Breast epithelium (tissue), 4 donors: ENCODE measurements at places on chromosomes 1 and 21. TPM values are rescaled to one million over a fixed set of nuclear protein-coding genes. Genes with fewer than 3 reads are reported as not detected.

DNA sequence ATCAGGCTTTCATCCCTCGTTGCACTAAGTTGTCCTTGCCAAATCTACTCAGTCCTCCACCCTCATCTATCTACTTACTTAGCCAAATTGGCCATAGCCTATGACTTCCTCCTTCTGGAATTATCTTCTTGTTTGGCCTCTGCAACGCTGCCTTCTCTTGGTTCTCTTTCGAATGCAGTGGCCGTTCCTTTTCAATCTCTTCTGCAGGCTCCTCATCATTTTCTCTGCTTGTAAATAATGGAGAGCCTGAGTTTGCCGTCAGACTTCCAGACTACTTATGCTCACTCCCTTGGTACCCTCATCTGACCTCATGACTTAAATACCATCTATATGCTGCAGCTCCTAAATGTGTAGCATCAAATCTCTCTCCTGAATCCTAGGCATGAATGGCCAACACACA, 22.4 kb upstream of the SRRM1 start:
- H3K4me1 ChIP-seq: peaks cover 3% of the 10 kb centered on the region
- no peak overlapping the region for H3K4me3 ChIP-seq
- peak overlapping the region; percentile 55 for H3K27ac ChIP-seq
- no peaks in the 10 kb centered on the region for H3K27me3 ChIP-seq
- no peak for DNase-seq
- H3K36me3 ChIP-seq: no peaks in the 10 kb centered on the region

DNA sequence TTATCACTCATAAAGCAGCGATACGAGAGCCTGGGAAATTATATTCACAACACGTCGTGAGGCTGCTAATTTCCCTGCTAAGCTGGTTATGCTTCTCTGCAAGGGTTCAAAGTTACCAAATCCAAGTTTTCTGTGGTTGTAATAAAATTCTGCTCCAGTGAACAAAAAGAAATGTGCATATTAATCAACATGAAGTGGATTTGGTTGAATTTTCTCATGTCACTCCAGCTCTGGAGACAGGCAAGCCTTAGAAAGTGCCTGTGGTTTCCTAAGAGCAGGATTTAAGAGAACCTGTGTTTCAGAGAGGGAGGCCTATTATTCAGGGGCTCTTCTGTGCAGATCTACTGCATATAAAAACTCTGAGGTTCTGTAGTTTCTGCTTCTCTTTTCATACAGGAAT, 87.5 kb downstream of the WLS start:
- no peak for DNase-seq
- H3K4me3 ChIP-seq: no peak overlapping the region
- H3K36me3 ChIP-seq: no peaks in the 10 kb centered on the region
- H3K4me1 ChIP-seq: no peaks in the 10 kb centered on the region
- H3K27ac ChIP-seq: peak overlapping the region; percentile 70

DNA sequence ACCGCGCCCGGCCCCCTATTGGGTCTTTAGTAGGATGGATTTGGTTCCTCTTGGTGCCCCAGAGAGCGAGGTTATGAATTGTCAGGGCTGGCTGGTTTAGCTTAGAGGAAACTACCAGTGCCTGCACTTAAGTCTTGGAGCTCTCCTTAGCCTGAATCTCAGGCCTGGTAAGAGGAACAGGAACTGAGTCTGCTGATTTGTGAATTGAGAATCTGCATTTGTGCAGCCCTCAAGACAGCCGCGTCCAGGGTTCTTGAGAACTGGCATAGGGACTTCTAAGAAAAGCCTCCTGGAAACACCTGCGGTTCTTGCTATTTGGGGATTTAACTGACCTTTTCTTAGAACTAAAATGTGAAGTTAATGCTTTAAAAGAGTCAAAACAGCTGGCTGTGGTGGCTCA, 1.7 kb downstream of the NECAP2 start:
- no peaks in the 10 kb centered on the region for H3K4me1 ChIP-seq
- H3K36me3 ChIP-seq: no peaks in the 10 kb centered on the region
- H3K27me3 ChIP-seq: no peaks in the 10 kb centered on the region
- H3K27ac ChIP-seq: no peak overlapping the region

DNA sequence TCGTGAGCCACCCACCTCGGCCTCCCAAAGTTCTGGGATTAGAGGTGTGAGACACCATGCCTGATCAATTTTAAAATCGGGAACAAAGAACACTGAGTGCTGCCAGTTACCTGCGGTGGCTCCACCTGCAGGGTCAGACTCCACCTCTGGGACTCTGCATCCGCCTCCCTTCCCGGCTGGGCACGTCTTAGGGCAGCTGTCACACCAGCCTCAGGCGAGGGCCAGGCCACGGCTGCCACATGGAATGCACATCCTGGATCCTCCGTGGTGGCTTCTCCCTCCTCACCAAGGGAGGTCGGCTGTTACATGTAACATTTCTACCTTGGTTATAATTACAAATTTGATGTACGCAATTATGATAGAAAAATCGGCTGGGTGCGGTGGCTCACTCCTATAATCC, 5.9 kb upstream of the MXRA8 start:
- peak overlapping the region; percentile 7 for H3K27ac ChIP-seq
- no peaks in the 10 kb centered on the region for H3K36me3 ChIP-seq
- H3K4me1 ChIP-seq: peaks cover 24% of the 10 kb centered on the region
- no peaks in the 10 kb centered on the region for H3K27me3 ChIP-seq

DNA sequence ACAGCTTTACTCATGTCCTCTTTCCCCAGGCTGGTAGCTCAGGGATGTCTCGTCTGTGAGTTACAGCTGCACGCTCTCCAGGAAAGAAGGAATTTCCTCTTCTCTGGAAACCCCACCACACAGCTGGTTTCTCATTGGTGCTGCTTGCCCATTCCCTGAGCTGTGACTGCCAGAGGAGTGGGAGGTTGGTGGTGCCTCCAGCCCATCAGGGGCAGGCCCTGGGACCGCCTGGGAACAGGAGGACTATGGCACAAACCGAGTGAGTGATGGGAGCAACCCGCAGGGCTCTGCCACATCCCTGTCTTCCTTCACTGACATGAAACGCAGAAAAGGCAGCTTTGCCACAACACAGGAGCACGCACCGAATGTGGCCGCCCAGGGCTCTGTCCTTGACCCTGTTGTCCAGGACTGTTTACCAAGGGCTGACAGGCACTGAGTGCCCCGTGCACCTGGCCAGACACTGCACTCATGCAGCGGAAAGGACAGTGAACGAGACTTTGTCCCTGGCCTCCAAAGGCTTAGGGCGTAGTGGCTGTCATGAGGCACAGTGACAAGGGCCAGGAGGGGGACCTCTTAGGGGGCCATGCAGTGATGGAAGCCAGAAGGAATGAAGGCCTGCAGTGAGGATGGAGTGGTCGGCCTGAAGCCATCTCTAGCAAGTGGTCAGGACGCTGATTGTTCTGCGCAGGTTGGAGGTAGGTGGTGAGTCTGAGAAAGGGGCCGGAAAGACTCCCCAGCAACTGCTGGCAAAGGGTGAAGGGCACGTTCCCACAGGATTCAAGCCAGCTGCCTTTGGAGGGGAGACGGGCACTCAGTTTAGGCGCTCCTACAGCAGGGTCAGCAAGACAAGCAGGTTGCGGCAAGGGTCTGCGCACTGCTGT, 1.7 kb upstream of the CCNL2 start:
- H3K27me3 ChIP-seq: no peaks in the 10 kb centered on the region
- H3K4me3 ChIP-seq: peak overlapping the region; percentile 94
- H3K27ac ChIP-seq: peak overlapping the region; percentile 88
- H3K4me1 ChIP-seq: peaks cover 19% of the 10 kb centered on the region

DNA sequence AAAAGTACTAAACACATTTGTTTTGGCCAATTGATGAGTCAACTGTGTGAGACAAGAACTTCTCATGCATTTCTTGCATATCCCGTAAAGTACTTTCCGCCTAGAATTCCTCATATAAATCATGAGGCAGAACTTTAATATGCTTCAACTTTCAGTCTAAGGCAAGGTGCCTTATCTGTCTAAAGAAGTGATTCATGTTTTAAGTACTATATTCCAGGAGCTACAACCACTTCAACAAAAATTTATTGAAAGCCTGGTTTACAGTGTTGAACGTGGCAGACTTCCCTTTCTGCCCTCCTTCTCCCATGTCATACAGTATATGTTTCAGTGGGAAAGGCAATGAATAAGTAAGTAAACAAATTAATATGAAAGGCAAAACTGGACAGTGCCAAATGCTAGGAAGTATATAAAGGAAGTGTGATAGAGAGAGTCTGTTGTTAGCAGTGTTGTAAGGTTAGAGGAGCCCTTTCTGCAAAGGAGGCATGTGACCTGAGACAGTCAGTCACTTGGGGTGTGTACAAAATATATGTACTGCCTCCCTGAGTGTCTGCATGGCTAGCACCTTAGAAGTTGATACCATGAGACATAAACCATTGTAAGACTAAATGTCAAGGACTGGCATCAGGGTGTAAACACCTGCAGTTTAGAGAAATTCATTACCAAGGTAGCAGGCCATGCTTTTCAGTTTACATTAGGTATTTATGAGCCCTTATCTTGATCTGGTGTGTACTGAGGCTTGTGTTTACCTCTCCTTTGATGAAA, 362.2 kb downstream of the SRGAP2C start:
- no peak for DNase-seq
- no peaks in the 10 kb centered on the region for H3K27me3 ChIP-seq
- no peak overlapping the region for H3K27ac ChIP-seq
- H3K4me3 ChIP-seq: no peak overlapping the region
- no peaks in the 10 kb centered on the region for H3K4me1 ChIP-seq

The TDRD5 gene
- total RNA-seq: 3.9 TPM

The OR2T11 gene
- not detected for total RNA-seq

The KCNN3 gene
- 1.6 TPM for total RNA-seq

- no peak for DNase-seq
- no peak overlapping the region for H3K27ac ChIP-seq
- H3K36me3 ChIP-seq: no peaks in the 10 kb centered on the region
- no peaks in the 10 kb centered on the region for H3K27me3 ChIP-seq
- H3K4me3 ChIP-seq: no peak overlapping the region
These were observed 100.7 kb downstream of the PATJ start for GRCh38 chr1:61842863-61843514.

GRCh38 chr1:39238476-39238875, 34.0 kb downstream of the MACF1 start:
- DNase-seq: peak; percentile 39
- no peaks in the 10 kb centered on the region for H3K27me3 ChIP-seq
- H3K27ac ChIP-seq: peak overlapping the region; percentile 46
- no peaks in the 10 kb centered on the region for H3K4me1 ChIP-seq
- no peak overlapping the region for H3K4me3 ChIP-seq

The SZT2 gene
- total RNA-seq: 44.3 TPM

- DNase-seq: no peak
- no peak overlapping the region for H3K27ac ChIP-seq
- no peaks in the 10 kb centered on the region for H3K4me1 ChIP-seq
- H3K4me3 ChIP-seq: no peak overlapping the region
- no peaks in the 10 kb centered on the region for H3K27me3 ChIP-seq
These were observed 228.4 kb upstream of the POU3F1 start for GRCh38 chr1:38274974-38275373.

DNA sequence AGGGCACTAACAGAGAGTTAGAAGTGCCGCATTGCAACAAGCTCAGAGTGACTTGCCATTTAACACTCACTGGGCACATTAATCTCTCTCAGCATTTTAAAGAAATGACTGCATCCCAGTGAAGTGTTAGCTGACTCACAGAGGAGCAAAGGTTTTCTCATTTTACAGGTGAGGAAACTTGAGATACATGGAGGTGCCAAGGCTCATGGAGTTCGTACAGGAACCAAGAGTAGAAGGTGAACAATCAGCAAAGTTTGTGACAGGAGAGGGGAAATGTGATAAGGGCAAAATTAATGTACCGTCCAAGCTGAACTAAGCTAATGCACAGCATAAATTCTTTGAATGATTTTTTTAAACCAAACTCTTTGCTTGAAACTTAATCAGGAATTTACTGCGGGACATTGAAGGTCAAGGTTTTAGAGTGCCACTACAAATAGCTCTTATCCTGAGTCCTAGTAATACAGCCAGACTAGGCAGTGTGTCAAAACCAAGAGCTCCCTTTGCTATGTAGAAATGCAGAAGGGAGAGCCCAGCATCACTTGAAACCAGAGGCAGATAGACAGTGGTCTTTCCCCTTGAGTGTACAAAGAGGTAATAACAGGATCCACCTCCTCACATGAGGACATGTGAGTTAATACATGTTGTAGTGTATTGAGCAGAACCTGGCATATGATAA, 22.4 kb upstream of the NTPCR start:
- H3K27ac ChIP-seq: no peak overlapping the region
- no peak overlapping the region for H3K4me3 ChIP-seq
